Left ventricle myocardium superior (tissue), 1 donor: ENCODE measurements at places on chromosomes 1 and 21. TPM values are rescaled to one million over a fixed set of nuclear protein-coding genes. Genes with fewer than 3 reads are reported as not detected.

GRCh38 chr1:86191958-86192357 lies 35.4 kb upstream of the COL24A1 start:
- no peak for DNase-seq

DNA sequence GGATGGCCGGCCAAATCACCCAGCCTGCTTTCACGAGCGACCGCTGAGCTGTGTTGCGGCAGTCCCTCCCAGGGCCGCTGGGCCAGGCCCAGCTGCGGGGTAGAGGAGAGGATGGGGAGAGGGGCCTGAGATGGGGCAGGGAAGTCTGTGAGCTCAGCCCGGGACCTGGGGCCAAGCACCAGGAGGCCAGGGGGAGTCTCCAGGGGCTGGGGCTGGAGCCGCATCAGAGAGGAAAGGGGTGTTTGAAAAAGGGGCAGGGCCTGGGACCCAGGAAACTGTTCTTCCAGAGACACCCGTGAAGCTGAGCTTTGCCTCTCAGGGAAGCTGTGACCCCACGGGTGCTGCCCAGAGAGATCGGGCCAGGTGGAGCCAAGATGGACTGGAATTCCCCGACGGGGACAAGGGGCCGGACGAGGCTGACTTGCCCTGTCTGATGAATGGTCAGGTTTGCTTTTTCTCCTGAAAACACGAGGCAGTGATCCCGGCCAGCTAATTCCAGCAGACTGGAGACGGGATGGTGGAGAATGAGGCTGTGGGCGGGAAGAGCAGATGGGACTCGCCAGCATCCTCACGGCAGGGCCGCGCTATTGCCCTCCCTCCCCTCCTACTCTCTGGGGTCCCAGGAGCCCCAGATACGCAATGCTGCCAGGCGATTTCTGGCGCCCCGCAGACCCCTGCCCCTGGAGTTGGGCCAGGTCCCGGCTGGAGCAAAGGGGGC lies 40.3 kb upstream of the COL18A1 start:
- peak; percentile 61 for DNase-seq

GRCh38 chr21:40555021-40555528 lies 291.9 kb downstream of the DSCAM start:
- DNase-seq: no peak

GRCh38 chr1:51924455-51924854 lies 45.9 kb upstream of the NRDC start:
- no peak for DNase-seq

DNA sequence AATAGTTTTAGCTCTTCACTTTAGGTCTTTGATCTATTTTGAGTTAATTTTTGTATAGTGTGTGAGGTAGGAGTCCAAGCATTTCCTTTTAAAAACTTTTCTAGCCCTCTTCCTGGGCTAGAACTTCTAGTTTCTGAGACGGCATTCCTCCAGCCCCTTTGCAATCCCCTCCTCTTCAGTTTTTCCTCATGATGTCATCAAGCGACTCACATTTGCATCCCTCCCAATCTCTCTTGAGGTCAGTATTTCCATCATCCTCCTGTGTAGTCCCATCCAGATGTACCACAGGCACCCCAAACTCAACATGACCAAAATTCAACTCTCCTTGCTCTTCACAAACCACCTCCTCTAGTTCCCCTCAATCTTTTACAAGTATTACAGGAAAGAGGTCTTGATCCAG lies 10.7 kb downstream of the HMGN2 start:
- DNase-seq: no peak

Gene TMEM51
- 4.9 TPM for total RNA-seq

Gene PODN
- 19.4 TPM for total RNA-seq

DNA sequence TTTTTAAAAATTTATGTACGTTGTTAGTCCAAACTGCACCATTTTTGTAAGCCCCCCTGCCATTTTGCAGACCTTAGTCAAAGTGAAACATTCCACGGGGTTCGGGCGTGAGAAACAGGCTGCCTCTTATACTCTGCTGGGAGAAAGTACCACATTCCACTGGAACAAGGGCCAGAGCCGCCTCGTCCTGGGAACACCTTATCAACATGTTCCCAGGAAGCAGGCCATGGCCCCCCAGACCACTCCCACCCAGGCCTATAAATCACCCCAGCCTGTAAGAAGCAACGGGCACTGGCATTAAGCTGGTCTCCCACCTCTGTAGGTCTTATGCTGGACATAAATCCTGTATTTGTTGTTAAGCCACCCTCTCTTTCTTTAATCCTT lies 854 bp upstream of the ZRANB2 start:
- DNase-seq: peak; percentile 33

Gene GBP2
- total RNA-seq: 12.2 TPM

DNA sequence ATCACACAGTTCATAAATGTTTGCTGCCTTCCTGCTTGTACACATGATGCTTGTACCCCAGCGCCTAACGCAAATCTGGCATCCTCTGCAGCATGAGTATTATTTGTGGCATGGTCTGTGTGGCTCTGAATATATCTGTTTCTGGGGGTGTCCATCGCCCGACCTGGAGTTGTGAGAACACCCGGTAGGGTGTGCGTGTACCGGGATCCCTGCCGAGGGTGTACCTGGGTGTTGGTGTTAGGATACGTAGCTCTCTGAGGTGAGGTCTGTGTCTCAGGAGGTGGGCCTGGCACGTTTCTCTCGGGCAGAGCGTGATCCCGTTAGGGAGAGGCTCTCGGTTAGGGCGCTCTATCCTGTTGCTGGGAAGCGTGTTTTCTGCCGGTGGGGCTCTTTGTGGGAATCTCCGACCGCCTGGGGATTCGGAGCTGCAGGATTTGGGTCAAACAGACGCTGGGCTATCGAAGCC lies 10.4 kb upstream of the CDC20 start:
- no peak for DNase-seq

- no peak for DNase-seq
These were observed 35.8 kb downstream of the GREM2 start for GRCh38 chr1:240575981-240576662.

DNA sequence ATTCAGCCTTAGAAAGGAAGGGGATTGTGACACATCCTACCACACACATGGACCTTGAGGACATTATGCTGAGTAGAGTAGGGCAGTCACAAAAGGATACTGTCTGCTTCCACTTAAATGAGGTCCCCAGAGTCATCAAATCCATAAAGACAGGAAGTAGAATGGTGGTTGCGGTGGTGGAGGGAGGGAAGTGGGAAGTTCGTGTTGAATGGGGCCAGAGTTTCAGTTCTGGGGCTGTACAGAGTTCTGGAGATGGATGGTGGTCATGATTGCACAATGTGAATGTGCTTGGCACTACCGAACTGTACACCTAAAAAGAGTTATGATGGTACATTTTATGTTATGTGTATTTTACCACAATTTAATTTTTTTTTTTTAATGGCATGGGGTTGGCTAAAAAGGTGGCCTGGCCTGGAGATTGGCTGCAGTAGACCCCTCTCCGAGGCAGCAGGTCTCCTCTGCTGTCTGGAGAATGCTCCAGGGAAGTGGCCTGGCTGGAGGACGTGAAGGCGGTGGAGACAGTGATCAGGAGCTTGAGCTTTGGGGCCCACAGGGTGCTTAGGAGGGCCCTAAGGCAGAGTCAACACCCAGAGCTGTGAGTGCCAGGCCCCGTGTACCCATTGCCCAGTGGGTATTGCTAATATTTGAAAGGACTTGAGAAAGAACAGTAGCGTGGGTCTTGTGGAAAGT lies 30.4 kb downstream of the IFNGR2 start:
- DNase-seq: no peak

Gene FCRL2
- not detected for total RNA-seq

DNA sequence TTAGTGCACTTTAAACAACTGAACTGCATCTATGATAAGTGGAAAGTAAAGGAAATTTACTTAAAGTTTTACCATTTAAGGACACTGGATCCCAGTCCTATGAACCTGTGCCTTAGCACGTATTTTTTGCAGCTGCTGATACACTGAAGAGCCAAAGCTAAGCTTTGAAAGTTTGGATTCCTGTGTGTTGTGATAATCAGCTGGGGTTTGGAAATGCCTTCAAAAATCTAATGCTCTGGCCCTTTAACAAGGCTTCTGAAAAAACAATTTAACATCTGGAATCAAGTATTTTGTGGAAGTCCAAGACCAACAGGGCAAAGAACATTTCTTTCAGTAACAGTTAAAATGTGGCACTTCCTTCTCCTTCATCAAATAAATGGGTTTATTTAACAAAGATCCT lies 51.8 kb downstream of the DDAH1 start:
- no peak for DNase-seq

Gene GPR153
- total RNA-seq: 7.7 TPM

Gene SLFNL1
- total RNA-seq: 0.37 TPM

DNA sequence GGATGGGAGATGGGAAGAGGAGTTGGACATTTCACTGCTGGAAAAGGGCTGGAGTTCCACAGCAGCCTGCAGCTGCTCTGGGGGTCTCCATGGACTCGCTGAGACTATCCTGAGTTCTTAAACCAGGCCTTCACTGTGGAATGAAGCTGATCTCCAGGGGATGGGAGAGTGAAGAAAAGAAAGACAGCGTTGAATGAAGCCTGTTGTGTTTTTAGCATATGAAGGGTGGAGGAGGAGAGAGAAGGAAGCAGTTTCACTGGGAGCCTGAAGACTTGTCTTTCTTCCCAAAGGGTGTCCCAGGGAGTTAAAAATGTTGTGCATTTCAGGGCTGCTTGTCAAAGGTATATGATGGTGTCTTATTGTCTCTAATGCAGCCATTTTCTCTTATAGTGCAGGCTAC lies 9.2 kb downstream of the ROR1 start:
- no peak for DNase-seq

GRCh38 chr1:45669859-45670655 lies 16.3 kb downstream of the GPBP1L1 start:
- no peak for DNase-seq

Gene DIO1
- total RNA-seq: not detected

GRCh38 chr1:163561580-163562295 lies 240.0 kb downstream of the NUF2 start:
- DNase-seq: no peak

- no peak for DNase-seq
These were observed 50.6 kb upstream of the SLC45A1 start for GRCh38 chr1:8267307-8267706.

- DNase-seq: peak; percentile 49
These were observed 19.4 kb downstream of the F11R start for GRCh38 chr1:161001525-161001924.

DNA sequence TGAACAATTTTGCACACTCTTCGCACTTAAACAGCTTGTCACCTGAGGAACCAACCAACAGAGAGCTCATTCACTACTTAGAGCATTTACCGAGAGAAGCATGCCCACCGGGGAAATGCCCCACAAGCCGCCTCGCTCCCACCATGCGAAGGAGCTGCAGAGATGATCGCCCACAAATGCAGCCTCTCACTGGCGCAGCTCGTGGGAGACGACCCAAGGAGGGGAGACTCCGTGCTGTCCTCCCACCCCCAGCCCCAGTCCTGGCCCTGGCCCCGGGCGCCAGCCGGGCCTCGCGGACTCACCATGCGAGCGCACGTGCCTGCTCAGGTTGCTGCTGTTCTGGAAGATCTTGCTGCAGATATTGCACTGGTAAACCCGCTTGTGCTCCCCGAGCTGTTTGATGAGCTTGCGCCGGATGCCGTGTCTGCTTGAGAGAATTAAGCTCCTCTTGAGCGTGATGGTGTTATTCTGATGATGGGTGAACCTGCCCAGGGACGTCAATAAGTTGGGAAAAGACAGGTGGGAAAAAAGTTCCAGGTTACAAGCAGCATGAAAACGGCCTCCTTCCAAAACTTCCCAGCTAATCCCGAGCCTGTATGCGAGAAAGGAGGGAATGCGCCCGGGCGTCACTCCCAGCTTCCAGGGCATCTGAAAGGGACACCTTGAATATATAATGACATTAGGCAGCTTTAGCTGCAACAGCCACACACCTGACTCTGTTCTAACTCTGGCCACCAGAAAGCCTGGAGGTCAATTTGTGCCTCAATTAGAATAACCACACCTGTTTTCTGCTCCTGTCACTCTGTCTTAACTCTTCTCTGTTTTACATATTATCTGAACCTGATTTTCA lies 42.8 kb downstream of the PRDM15 start:
- no peak for DNase-seq

Gene SMCP
- not detected for total RNA-seq

Gene CCDC30
- 1.2 TPM for total RNA-seq

Gene CACNA1S
- total RNA-seq: not detected

GRCh38 chr1:28104866-28105467 lies 16.6 kb upstream of the EYA3 start:
- DNase-seq: no peak

DNA sequence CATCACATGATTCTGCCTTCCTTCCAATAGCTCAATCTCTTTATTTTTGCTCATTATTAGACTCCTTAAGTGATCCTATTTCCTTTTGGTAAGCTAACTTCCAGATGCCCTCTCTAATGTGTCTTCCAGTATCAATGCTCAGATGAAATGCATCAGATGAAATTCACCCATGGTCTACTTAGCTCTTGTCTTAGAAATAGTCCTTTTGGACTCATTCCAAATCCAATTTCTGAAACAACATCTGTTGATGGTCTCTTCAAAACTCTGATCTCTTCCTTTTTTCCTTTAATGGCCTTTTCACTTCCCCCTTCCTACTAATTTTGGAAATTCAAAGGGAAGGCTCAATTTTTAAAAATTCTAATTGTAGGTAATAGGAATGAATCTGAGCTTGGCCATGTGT lies 81.1 kb upstream of the GREM2 start:
- DNase-seq: no peak

GRCh38 chr1:174569240-174569639 lies 121.5 kb downstream of the GPR52 start:
- DNase-seq: no peak

DNA sequence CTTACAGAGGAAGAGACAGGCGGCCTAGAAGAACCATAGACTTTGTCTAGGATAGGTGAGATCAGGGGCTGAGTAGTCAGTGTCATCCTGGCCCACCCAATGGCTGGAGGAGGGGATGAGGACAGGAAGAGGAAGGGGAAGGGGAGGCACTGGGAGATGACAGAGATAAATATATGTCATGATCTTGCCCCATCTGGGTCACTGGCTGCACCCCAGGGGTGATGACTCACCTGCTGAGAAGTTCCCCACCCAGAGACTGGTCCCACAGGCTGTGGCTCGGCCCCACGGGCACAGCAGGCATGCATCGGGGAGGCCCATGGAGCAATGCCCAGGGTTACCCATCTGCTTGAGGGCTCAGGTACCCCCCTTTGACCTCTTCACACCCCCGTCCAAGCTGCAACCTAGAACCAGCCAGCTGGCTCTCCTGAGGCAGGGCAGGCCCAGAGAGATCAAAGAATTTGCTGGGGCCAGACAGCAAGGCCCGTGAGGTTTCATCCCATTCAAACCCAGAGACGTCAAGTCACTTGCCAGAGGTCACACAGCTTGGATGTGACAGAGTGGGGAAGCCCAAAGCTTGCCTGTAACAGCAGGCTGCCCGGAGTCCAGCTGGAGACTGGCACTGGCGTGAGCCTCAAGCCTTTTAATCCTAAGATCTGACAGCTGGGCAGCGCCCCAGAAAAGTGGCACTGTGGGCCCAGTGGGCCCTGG lies 34.7 kb upstream of the CASZ1 start:
- DNase-seq: no peak

Gene AMY1C
- not detected for total RNA-seq

- peak; percentile 71 for DNase-seq
These were observed 23.1 kb downstream of the DYRK3 start for GRCh38 chr1:206658264-206658980.
